Calu3 (cell line): ENCODE measurements at places on chromosomes 13 and 19. TPM values are rescaled to one million over a fixed set of nuclear protein-coding genes. Genes with fewer than 3 reads are reported as not detected.

GRCh38 chr13:106919133-106919532 lies 351.2 kb upstream of the ARGLU1 start:
- H3K27me3 ChIP-seq: no peaks in the 10 kb centered on the region
- DNase-seq: no peak
- peak overlapping the region; percentile 50 for H3K4me3 ChIP-seq
- H3K27ac ChIP-seq: no peak overlapping the region

The ZNF558 gene
- total RNA-seq: 12.3 and 13.2 TPM in 2 replicates

The TNFRSF19 gene
- 24.3 and 38.3 TPM in 2 replicates for total RNA-seq

GRCh38 chr13:31278869-31279268 lies 79.1 kb downstream of the B3GLCT start:
- no peak overlapping the region for H3K4me3 ChIP-seq
- H3K27ac ChIP-seq: no peak overlapping the region
- no peak for DNase-seq
- H3K4me1 ChIP-seq: no peaks in the 10 kb centered on the region
- H3K36me3 ChIP-seq: no peaks in the 10 kb centered on the region

DNA sequence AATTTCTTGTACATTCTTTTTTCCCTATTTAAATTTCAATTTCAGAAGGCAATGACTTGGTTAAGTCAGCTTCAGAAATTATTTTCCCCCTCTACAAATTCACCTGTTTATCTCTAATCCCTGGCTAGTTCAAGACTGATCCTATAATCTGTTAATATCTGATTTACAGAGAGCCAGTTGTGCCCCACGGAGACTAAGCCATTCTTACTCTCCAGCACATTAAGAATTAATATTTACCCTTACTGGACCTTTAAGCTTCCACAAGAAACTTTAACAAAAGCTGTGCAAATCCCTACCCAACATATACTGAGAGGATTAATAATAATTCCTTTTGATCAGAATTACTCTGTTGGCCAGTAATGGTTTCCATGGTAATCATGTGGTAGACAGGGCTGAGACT lies 786.2 kb downstream of the PCDH9 start:
- no peak for DNase-seq
- H3K36me3 ChIP-seq: no peaks in the 10 kb centered on the region
- no peaks in the 10 kb centered on the region for H3K27me3 ChIP-seq
- H3K4me3 ChIP-seq: no peak overlapping the region
- no peaks in the 10 kb centered on the region for H3K4me1 ChIP-seq
- H3K27ac ChIP-seq: no peak overlapping the region

GRCh38 chr13:67493835-67494234 lies 263.7 kb upstream of the PCDH9 start:
- H3K27me3 ChIP-seq: no peaks in the 10 kb centered on the region
- H3K27ac ChIP-seq: no peak overlapping the region
- H3K36me3 ChIP-seq: no peaks in the 10 kb centered on the region
- no peaks in the 10 kb centered on the region for H3K4me1 ChIP-seq

DNA sequence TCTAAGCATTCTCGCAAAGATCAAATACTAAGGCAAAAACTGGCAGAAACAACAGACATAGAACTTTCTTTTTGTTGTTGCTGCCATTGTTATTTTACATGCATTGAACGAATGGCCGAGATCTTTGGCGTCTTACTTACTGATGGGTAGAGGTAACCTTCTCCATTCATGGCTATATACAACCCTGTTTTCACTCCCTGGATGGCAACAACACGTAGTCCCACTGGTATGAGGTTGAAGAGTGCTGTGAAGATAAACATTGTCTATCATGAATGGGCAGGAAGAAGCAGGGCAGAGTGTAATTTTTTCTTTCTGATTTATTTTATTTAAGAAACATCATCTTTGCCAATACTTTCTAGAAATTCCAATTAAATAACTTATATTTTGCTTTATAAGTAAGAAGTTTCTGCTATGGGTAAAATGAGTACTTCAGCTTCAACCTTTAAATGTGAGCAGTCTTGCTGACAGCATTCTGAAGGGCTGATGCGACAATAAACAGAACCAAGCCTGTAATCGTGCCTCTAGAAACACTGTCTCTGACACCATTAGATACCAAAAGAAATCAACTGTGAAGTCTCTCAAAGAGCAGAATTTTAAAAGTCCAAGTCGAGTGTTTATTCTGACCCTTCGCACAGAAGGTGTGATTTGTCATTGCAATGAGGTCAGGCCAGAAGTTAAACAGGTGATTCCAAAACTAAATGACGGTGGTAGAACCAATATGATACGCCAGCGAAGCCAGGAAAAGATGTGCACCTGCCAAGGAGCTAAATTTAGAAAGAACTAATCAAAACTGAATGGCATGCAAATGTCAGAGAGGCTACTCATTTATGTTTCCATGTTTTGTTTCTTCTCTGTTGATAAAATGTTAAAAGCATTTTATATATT lies 416.4 kb downstream of the ITGBL1 start:
- DNase-seq: no peak
- H3K4me3 ChIP-seq: no peak overlapping the region
- H3K27ac ChIP-seq: no peak overlapping the region
- no peaks in the 10 kb centered on the region for H3K36me3 ChIP-seq

GRCh38 chr13:46618694-46619254 lies 65.8 kb downstream of the LRCH1 start:
- H3K4me3 ChIP-seq: no peak overlapping the region
- H3K36me3 ChIP-seq: no peaks in the 10 kb centered on the region
- H3K27ac ChIP-seq: no peak overlapping the region
- H3K27me3 ChIP-seq: no peaks in the 10 kb centered on the region
- no peak for DNase-seq

The LILRA1 gene
- total RNA-seq: not detected in 2 replicates

GRCh38 chr19:4186087-4186993 lies 3.9 kb downstream of the ANKRD24 start:
- H3K27me3 ChIP-seq: peaks cover 28% of the 10 kb centered on the region
- H3K36me3 ChIP-seq: peaks cover 20% of the 10 kb centered on the region
- no peak overlapping the region for H3K27ac ChIP-seq
- peaks cover 2% of the 10 kb centered on the region for H3K4me1 ChIP-seq
- DNase-seq: peak; percentile 85

The ZNF723 gene
- not detected in 2 replicates for total RNA-seq

The TMED1 gene
- 20.7 and 22.6 TPM in 2 replicates for total RNA-seq

The SMAD9 gene
- 1.7 and 1.8 TPM in 2 replicates for total RNA-seq

The CGB1 gene
- total RNA-seq: not detected in 2 replicates

The ZNF66 gene
- 5.1 and 5.5 TPM in 2 replicates for total RNA-seq

The ERICH4 gene
- not detected in 2 replicates for total RNA-seq

GRCh38 chr19:13441810-13442512 lies 64.3 kb downstream of the CACNA1A start:
- H3K27ac ChIP-seq: no peak overlapping the region
- no peaks in the 10 kb centered on the region for H3K4me1 ChIP-seq
- no peaks in the 10 kb centered on the region for H3K36me3 ChIP-seq
- DNase-seq: peak; percentile 46
- no peak overlapping the region for H3K4me3 ChIP-seq
